Vagina (tissue), 2 donors: ENCODE measurements at places on chromosomes 16 and 17.

GRCh38 chr17:82216301-82217119 is 3.9 kb upstream of the CCDC57 start:
- H3K27me3 ChIP-seq = no peaks in the 10 kb centered on the region
- DNase-seq = no peak
- no peaks in the 10 kb centered on the region for H3K36me3 ChIP-seq
- H3K4me3 ChIP-seq = no peak overlapping the region
- H3K27ac ChIP-seq = peak overlapping the region; percentile 33

- DNase-seq = no peak
- H3K4me3 ChIP-seq = no peak overlapping the region
- no peaks in the 10 kb centered on the region for H3K27me3 ChIP-seq
- no peaks in the 10 kb centered on the region for H3K36me3 ChIP-seq
Observed at GRCh38 chr17:36111068-36111490, 7.5 kb downstream of the CCL4 start.

DNA sequence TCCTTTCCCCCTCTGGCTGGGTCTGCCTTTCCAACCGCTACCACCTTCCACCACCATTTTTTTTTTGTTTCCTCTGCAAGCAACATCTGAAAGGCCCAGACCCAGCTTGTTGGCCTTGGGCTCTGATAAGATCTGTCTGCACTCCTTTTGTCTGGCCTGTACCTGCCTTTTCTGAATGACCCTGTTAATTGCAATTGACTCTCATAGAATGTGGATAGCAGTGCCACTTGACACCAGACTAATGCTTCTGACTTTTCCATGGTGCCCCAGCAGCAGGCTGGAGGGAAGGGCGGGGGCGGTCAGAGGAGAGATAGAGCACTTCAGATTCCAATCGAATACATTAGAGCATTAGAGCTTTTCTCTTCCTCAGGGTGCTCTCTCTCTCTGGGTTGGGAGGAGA is 538.9 kb downstream of the WWOX start:
- no peak overlapping the region for H3K4me3 ChIP-seq
- H3K36me3 ChIP-seq = no peaks in the 10 kb centered on the region
- H3K27me3 ChIP-seq = no peaks in the 10 kb centered on the region
- no peaks in the 10 kb centered on the region for H3K4me1 ChIP-seq
- no peak for DNase-seq
- no peak overlapping the region for H3K27ac ChIP-seq

GRCh38 chr16:81610144-81610842 is 165.7 kb downstream of the CMIP start:
- H3K4me1 ChIP-seq = peaks cover 77% of the 10 kb centered on the region
- H3K36me3 ChIP-seq = no peaks in the 10 kb centered on the region
- H3K27ac ChIP-seq = peak overlapping the region; percentile 77
- no peak for DNase-seq
- H3K4me3 ChIP-seq = peak overlapping the region; percentile 18

DNA sequence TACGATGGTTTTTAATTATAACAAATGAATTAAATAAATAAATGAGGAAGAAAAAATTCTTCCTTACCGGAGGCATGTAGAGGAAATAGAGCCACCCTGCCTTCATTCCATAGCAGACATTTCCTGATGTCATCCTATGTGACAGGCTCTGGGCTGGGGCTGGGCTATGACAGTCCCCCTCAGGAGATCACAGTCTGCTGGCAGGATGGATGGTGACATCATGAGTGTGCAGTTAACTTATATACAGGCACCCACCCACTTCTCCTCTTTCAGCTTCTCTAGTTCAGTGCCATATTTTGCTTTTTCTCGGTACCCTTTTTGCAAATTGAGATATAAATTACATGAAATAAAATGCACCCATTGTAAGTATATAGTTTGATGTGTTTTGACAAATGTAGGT is 6.4 kb upstream of the CMTM3 start:
- no peaks in the 10 kb centered on the region for H3K36me3 ChIP-seq
- no peak overlapping the region for H3K4me3 ChIP-seq
- DNase-seq = no peak
- no peaks in the 10 kb centered on the region for H3K27me3 ChIP-seq

DNA sequence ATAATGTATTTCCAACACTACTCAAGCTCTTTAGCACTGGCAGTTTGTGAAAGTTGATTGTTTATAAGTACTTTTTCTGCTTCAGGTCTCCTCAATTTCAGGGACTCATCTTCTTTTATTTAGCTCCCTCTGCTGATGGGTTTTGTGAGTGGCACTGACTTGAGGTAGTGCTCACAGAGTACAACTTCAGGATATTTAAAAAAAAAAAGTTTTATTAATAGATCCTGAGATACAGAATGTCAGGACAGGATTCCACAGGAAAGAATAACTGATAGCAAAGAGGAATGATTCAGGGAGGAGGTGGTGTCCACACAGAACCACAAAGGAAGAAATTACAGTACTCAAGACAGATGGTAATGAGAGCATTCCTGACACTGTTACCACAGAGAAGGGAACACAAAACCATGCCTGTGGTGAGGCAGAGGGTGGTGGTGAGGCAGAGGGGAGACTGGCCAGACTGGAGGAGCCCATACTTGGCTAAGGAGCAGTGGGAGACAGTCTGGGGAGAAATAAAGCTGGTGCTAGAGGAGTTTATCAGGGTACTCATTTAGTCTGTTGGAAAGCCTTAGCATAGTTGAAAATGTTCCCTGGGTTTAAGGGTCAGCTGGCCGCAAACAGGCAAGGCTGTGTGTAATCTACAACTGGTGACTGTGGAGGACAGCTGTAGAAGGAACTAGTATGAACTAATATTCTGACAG is 63.7 kb downstream of the SPAG9 start:
- no peaks in the 10 kb centered on the region for H3K27me3 ChIP-seq
- H3K4me3 ChIP-seq = no peak overlapping the region
- peaks cover 20% of the 10 kb centered on the region for H3K4me1 ChIP-seq
- no peaks in the 10 kb centered on the region for H3K36me3 ChIP-seq
- H3K27ac ChIP-seq = peak overlapping the region; percentile 45
- no peak for DNase-seq

GRCh38 chr16:19833176-19833575 is 51.5 kb downstream of the GPRC5B start:
- peaks cover 7% of the 10 kb centered on the region for H3K4me1 ChIP-seq
- no peaks in the 10 kb centered on the region for H3K36me3 ChIP-seq
- no peak for DNase-seq
- H3K27me3 ChIP-seq = no peaks in the 10 kb centered on the region
- H3K27ac ChIP-seq = no peak overlapping the region
- no peak overlapping the region for H3K4me3 ChIP-seq

DNA sequence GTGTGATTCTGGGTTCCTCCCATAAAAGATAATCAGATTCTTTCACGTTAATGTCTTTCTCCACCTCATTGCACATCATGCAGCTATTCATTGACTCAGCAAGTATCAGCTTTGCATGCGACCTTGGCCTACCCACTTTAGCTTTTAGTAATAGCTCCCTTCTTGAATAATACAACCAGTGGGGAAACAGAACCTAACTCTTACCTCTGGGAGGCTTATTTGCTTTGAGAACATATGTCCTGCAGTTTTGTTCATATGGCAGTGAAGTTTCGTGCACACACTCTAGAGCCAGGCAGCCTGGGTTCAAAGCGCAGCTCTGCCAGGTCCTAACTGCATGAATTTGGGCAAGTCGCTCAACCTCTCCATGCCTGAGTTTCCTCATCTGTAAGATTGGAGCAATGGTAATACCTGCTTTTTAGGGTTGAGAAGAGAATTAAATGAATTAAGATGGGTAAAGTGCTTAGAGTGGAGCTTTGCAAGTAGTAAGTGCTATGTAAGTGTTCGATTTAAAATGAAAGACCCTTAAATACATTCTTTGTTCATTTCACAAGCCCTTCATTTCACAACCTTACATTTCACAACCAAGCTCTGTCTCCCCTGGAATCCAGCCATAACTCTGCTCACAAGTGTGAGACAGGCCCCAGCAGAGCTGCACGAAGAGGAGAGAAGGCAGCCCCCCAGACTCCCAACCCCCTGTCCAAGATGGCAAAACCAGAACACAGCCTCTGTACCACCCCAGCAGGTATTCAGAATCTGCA is 29.3 kb downstream of the MAPT start:
- no peak for DNase-seq
- H3K27me3 ChIP-seq = no peaks in the 10 kb centered on the region
- H3K4me3 ChIP-seq = no peak overlapping the region
- H3K4me1 ChIP-seq = peaks cover 10% of the 10 kb centered on the region
- H3K36me3 ChIP-seq = no peaks in the 10 kb centered on the region
- H3K27ac ChIP-seq = no peak overlapping the region

DNA sequence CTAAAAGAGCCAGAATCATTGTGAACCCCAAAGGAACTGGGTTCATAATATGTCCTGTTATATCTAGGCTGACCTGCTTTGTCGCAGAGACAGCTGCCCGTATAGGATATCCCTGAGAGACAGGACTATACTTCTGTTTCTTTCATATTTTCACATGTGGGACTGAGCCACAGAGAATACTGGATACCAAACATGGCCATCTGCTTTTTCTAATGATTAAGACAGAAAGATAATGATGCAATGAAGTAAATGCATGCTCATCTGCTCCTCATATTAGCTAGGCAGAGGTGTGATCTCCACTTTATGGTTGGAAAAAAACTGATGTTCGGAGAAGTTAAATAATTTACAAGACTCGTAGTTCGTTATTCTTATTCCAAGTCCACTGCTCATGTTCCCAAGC is 160.4 kb downstream of the AATF start:
- no peaks in the 10 kb centered on the region for H3K27me3 ChIP-seq
- no peak overlapping the region for H3K4me3 ChIP-seq
- no peaks in the 10 kb centered on the region for H3K4me1 ChIP-seq
- peaks cover 34% of the 10 kb centered on the region for H3K36me3 ChIP-seq
- no peak for DNase-seq

GRCh38 chr17:76207275-76208059 is 32.8 kb downstream of the RNF157 start:
- H3K27ac ChIP-seq = no peak overlapping the region
- H3K4me1 ChIP-seq = no peaks in the 10 kb centered on the region
- no peak overlapping the region for H3K4me3 ChIP-seq
- DNase-seq = no peak
- no peaks in the 10 kb centered on the region for H3K27me3 ChIP-seq
- H3K36me3 ChIP-seq = no peaks in the 10 kb centered on the region

- peak overlapping the region; percentile 48 for H3K4me3 ChIP-seq
- H3K27me3 ChIP-seq = no peaks in the 10 kb centered on the region
- no peak for DNase-seq
Observed at GRCh38 chr17:39738983-39739884, 1.5 kb downstream of the GRB7 start.

DNA sequence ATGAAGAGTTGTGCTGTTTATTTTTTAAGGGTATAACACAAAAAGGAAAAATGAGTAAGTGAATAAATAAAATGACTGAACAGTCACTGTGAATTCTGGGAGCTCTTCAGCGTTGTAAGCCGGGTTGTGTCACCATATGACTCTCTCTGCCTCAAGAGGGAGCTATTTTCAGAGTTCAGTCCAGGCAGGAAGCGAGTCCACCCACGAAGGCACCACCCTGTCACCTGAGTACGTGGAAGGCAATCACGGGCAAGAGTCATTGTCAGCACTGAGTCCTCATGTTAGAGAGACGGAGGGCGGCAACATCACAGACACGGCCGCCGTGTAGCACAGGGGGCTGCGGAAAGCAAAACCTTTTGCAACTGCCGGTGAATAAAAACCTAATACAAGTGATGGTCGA is 227.6 kb downstream of the UTP18 start:
- no peaks in the 10 kb centered on the region for H3K4me1 ChIP-seq
- no peak for DNase-seq
- H3K27ac ChIP-seq = no peak overlapping the region
- H3K27me3 ChIP-seq = no peaks in the 10 kb centered on the region
- H3K36me3 ChIP-seq = no peaks in the 10 kb centered on the region
- no peak overlapping the region for H3K4me3 ChIP-seq

DNA sequence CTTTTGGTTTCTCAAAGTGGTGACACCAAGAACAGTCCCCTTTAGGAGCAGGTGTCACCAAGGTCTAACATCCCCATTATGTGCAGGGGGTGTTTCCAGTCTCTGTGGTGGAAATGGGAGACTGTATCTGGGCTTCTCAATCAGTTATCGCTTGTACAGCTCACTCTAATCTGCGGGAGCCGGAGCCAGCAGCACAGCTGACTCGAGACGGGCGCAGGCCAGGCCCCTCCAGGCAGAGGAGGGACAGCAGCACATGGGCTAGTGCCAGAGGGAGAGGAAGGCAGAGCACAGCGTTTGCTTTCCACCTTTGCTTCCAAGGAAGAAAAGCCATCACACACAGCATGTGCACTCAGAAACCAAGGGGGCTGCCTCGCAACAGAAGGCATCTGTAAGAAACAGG is 91.2 kb upstream of the CREBBP start:
- no peaks in the 10 kb centered on the region for H3K4me1 ChIP-seq
- no peaks in the 10 kb centered on the region for H3K27me3 ChIP-seq
- H3K27ac ChIP-seq = no peak overlapping the region
- H3K4me3 ChIP-seq = no peak overlapping the region
- no peaks in the 10 kb centered on the region for H3K36me3 ChIP-seq

DNA sequence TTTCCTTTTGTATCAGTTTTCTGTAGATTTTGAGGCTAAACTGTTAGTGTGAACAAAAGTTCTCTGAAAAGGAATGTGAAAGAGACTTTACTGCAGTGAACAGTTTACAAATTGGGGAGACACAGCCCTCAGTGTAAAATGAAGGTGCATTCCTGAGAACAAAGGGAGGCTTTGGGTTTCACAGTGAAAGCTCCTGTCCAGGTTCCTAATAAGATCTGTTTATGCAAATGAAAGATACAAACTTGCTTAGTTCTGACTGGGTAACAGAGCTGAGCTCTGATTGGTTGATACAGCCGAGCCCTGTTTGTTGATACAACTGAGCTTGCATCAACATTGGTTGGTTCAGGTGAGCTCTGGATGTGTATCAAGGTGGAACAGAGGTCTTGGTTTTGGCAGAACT is 8.3 kb upstream of the CDRT15 start:
- H3K4me1 ChIP-seq = no peaks in the 10 kb centered on the region
- H3K27me3 ChIP-seq = no peaks in the 10 kb centered on the region
- no peak overlapping the region for H3K4me3 ChIP-seq
- H3K27ac ChIP-seq = no peak overlapping the region

DNA sequence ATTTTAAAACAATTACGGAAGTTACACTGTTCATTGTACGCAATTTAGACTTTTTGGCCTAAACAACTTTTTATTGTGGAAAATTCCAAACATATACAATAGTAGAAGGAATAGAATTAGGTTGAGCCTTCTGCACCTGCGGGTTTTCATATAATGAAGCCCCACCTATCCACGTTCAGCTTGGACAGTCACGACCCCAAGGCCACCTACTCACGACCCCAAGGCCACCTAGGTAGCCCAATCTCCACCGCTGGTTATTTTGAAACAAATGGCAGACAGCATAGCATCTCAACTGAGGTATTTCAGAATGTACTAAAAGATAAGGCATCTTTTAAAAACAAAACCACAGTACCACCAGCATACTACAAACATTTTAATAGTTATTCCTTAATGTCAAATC is 631 bp downstream of the NLRC5 start:
- peak overlapping the region; percentile 93 for H3K27ac ChIP-seq
- no peaks in the 10 kb centered on the region for H3K27me3 ChIP-seq
- no peaks in the 10 kb centered on the region for H3K36me3 ChIP-seq
- H3K4me1 ChIP-seq = peaks cover 69% of the 10 kb centered on the region
- H3K4me3 ChIP-seq = peak overlapping the region; percentile 80
